ENCODE measurements at places on chromosomes 11 and 22. TPM values are rescaled to one million over a fixed set of nuclear protein-coding genes. Genes with fewer than 3 reads are reported as not detected.

GRCh38 chr22:26711205-26711963 is 54.0 kb downstream of the MIAT start:
- DNase-seq = no peak
- peaks cover 47% of the 10 kb centered on the region for H3K4me1 ChIP-seq
- no peaks in the 10 kb centered on the region for H3K27me3 ChIP-seq

GRCh38 chr22:46256358-46256958 is 6.4 kb upstream of the CDPF1 start:
- no peak overlapping the region for H3K4me3 ChIP-seq
- no peak overlapping the region for H3K27ac ChIP-seq
- H3K4me1 ChIP-seq = peaks cover 4% of the 10 kb centered on the region
- no peaks in the 10 kb centered on the region for H3K36me3 ChIP-seq

DNA sequence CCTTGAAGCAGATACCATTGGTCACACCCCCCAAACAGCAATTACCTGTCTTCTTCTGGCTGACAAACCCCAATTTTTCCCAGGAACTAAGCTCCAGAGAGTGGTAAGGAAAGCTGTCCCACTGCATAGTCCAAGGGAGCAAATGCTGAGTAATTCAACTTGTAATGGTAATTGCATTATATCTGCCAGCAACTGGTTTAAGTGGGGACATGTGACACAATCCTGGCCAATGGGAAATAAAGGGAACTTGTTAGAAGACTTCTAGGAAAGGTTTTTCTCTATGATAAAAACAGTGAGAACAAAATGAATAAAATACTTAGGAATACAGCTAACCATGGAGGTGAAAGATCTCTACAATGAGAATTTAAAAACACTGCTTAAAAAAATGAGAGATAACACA is 9.5 kb upstream of the ISX start:
- no peak overlapping the region for H3K4me3 ChIP-seq
- no peaks in the 10 kb centered on the region for H3K27me3 ChIP-seq

DNA sequence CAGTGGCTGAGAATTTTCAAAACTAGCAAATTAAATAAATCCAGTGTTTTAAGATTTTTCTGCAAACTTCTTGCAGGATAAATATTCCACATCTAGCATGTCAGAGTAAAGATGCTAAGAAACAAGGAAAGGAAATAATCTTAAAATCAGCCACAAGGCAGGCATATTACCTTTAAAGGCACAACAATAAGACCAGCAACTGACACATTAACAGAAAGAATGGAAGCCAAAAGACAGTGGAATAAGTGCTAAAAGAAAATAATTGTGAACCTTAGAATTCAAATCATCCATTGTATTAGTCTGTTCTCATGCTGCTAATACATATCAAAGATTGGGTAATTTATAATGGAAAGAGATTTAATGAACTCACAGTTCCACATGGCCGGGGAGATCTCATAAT is 132.4 kb downstream of the FAR1 start:
- no peak overlapping the region for H3K27ac ChIP-seq
- H3K4me1 ChIP-seq = no peaks in the 10 kb centered on the region
- no peaks in the 10 kb centered on the region for H3K27me3 ChIP-seq
- H3K4me3 ChIP-seq = no peak overlapping the region
- H3K36me3 ChIP-seq = no peaks in the 10 kb centered on the region
- no peak for DNase-seq

DNA sequence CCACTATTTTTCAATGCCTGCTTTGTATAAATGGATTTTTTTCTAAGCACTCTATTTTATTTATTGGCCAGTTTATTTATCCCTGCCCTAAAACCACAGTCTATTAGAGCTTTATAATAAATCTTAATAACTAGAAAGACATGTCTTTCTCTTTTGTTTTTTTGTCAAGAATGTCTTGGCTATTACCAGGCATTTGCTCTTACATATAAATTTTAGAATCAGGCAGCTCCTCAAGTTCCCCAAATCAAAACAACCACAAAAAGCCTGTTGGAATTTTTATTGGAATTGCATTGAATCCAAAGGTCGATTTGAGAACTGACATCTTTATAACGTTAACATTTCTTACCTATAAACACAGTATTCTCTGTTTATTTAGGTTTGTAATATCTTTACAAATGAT is 85.8 kb upstream of the SC5D start:
- no peak overlapping the region for H3K27ac ChIP-seq
- peaks cover 36% of the 10 kb centered on the region for H3K27me3 ChIP-seq
- no peaks in the 10 kb centered on the region for H3K36me3 ChIP-seq
- no peak for DNase-seq

DNA sequence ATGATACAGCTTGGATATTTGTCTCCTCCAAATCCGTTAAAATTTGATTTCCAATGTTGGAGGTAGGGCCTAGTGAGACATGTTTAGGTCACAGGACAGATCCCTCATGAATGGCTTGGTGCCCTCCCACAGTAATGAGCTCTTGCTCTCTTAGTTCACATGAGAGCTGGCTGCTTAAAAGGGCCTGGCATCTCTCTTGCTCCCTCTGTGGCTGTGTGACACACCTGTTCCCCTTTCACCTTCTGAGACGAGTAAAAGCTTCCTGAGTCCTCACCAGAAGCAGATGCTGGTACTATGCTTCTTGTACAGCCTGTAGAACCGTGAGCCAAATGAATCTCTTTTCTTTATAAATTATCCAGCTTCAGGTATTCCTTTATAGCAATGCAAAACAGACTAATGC is 3.5 kb downstream of the VPS37C start:
- H3K27me3 ChIP-seq = no peaks in the 10 kb centered on the region
- no peak for DNase-seq
- H3K36me3 ChIP-seq = peaks cover 29% of the 10 kb centered on the region
- H3K4me1 ChIP-seq = peaks cover 42% of the 10 kb centered on the region

- no peaks in the 10 kb centered on the region for H3K27me3 ChIP-seq
- H3K36me3 ChIP-seq = no peaks in the 10 kb centered on the region
- peak within 1 kb of the TSS; percentile 100 for H3K27ac ChIP-seq
Observed at GRCh38 chr11:95923728-95924413, at the start of gene MTMR2. Gene MTMR2, minus strand, starts transcription at chr11:95924107. Its CDS starts 153 bp downstream, at chr11:95923954.

GRCh38 chr11:57501953-57502352 is 13.5 kb downstream of the SLC43A1 start:
- H3K4me1 ChIP-seq = peaks cover 12% of the 10 kb centered on the region
- peaks cover 2% of the 10 kb centered on the region for H3K36me3 ChIP-seq
- H3K4me3 ChIP-seq = no peak overlapping the region
- DNase-seq = no peak

DNA sequence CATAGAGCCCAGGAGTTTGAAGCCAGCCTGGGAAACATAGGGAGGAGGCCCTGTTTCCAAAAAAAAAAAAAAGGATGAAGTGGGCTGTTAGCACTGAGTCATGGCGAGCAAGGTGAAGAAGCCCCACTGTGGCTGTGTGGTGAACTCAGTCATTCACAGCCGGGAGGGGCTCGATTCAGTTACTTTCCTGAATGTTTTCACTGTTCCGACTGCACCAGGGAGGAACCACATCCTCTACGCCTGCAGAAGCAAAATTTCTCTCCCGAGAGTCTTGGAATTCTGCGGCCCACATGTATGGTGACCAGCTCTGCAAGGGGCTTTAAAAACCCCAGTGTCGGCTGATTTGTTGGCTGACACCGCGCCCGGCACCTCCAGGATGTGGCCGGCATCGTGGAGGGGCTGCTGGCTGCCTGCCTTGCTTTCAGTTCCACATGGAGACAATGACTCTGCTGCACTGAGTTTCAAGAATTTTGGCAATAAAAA is 27.8 kb upstream of the GRAMD4 start:
- DNase-seq = no peak
- peak overlapping the region; percentile 58 for H3K4me3 ChIP-seq
- H3K27me3 ChIP-seq = no peaks in the 10 kb centered on the region
- peaks cover 15% of the 10 kb centered on the region for H3K4me1 ChIP-seq
- peak overlapping the region; percentile 91 for H3K27ac ChIP-seq

DNA sequence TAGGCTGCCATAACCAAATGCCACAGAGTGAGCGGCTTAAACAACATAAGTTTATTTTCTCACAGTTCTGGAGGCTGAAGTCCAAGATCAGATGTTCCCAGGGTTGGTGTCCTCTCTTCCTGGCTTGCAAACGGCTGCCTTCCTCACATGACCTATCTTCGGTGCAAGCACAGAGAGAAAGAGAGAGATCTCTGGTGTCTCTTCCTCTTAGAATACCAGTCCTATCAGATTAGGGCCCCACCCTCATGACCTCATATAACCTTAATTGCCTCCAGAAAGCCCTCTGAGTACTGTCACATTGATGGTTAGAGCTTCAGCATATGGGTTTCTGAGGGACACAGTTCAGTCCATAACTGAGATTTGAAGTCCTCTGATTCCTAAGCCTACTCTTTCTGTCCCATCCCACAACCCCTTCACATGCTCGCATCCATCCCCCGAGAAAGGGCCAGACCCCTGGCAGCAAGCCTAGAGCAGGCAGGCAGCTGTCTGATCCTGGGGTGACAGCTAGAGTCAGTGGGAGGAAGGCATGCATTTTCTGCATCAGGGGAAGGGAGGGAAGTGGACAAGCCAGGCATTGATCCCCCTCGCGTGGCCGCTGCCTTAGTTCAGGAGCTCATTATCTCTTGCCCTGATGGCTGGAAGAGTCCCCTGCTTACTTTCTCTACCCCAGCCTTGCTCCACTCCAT is 114.1 kb downstream of the FAR1 start:
- H3K36me3 ChIP-seq = no peaks in the 10 kb centered on the region
- DNase-seq = no peak
- H3K4me1 ChIP-seq = no peaks in the 10 kb centered on the region
- H3K27ac ChIP-seq = no peak overlapping the region
- no peak overlapping the region for H3K4me3 ChIP-seq

- no peak overlapping the region for H3K27ac ChIP-seq
- DNase-seq = no peak
- H3K36me3 ChIP-seq = peaks cover 34% of the 10 kb centered on the region
Observed at GRCh38 chr11:110219006-110219785, 77.2 kb downstream of the RDX start.

- no peak overlapping the region for H3K4me3 ChIP-seq
- no peak overlapping the region for H3K27ac ChIP-seq
- H3K27me3 ChIP-seq = peaks cover 6% of the 10 kb centered on the region
Observed at GRCh38 chr11:69202511-69203221, 46.9 kb downstream of the SMIM38 start.

DNA sequence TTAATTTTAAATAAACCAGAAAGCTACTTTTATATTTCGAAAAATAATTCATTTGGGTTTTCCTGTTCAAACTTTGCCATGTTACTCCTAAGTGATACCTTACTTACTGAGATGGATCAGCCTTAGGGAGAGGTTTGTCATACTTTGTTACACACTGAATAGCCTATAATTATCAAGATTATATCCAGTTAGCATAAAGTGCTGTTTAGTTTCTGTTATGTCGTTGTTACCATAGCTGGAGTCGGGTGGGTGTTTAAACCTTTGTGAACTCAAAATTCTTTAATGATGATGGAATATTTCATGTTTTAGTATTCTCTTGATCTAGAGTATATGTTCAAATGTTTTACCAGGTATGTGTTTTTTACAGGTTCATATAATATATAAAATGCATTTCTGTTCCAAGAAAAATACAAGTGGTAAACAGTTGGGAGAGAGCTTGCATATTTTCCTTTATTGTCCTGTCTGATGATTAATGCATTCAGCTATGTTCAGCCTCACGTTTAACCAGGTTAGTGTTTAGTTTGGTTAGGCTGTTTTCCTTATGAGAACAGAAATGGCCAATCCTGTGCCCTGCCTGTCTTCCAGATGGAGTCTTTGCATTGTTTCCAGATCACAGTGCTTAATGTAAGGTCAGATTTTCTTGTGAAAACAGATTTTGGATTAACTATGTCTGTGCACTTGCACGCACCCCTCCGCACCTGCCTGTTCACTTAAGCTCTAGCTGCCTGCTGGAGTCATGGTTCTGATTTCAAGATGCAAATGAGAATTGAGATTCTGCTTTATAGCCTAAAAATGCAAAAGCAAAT is 105.6 kb downstream of the ATXN10 start:
- H3K27me3 ChIP-seq = no peaks in the 10 kb centered on the region
- no peak for DNase-seq
- peak overlapping the region; percentile 64 for H3K27ac ChIP-seq
- no peak overlapping the region for H3K4me3 ChIP-seq
- H3K36me3 ChIP-seq = peaks cover 6% of the 10 kb centered on the region
- H3K4me1 ChIP-seq = peaks cover 34% of the 10 kb centered on the region

DNA sequence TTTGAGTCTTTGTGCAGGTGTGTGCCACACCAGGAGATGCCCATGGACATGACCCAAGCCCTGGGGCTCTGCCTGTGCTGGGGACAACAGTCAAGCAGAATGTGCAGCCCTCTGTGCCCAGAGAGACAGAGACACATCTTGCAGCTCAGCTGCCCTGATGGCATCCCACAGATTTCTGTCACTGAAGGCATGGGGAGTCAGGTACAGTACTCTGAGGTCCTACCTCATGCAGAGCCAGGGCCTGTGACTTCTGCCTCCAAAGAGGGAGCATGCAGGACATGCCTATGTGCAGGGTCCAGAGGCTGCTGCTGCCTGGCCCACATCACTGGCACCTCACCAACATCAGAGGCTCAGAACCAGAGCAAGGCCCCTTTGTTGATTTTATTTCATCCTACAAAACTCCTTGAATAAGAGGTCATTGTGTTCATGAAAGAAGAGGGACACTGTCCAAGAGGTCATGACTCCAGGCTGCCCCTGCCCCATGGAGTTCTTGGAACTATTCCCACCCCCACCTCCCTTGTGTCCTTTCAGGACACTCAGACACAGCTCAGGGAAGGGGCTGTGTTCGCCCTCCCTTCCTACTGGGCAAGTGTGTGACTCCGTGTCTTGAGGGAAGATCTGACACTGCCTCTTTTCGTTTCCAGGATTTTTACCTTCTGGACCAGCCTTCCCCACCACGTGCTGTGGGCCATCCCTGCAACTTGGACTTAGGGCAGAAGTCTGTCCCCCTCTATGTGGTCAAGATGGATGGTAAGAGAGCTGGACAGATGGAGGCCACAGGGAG is 62.3 kb downstream of the BTG4 start:
- DNase-seq = peak; percentile 65
- no peak overlapping the region for H3K27ac ChIP-seq
- no peaks in the 10 kb centered on the region for H3K36me3 ChIP-seq
- H3K4me3 ChIP-seq = no peak overlapping the region
- peaks cover 22% of the 10 kb centered on the region for H3K27me3 ChIP-seq
- H3K4me1 ChIP-seq = no peaks in the 10 kb centered on the region

GRCh38 chr11:95692526-95693260 is 96.9 kb downstream of the FAM76B start:
- H3K27ac ChIP-seq = no peak overlapping the region
- H3K4me1 ChIP-seq = peaks cover 2% of the 10 kb centered on the region
- H3K36me3 ChIP-seq = peaks cover 2% of the 10 kb centered on the region
- no peak overlapping the region for H3K4me3 ChIP-seq
- peaks cover under 1% of the 10 kb centered on the region for H3K27me3 ChIP-seq
- DNase-seq = no peak

GRCh38 chr22:43315687-43316217 is 27.4 kb downstream of the SCUBE1 start:
- peaks cover 13% of the 10 kb centered on the region for H3K4me1 ChIP-seq
- H3K36me3 ChIP-seq = no peaks in the 10 kb centered on the region
- H3K27me3 ChIP-seq = peaks cover 25% of the 10 kb centered on the region
- DNase-seq = no peak
- H3K27ac ChIP-seq = no peak overlapping the region

- no peaks in the 10 kb centered on the region for H3K36me3 ChIP-seq
- no peak overlapping the region for H3K27ac ChIP-seq
- H3K4me3 ChIP-seq = no peak overlapping the region
- peaks cover 2% of the 10 kb centered on the region for H3K27me3 ChIP-seq
- H3K4me1 ChIP-seq = no peaks in the 10 kb centered on the region
Observed at GRCh38 chr11:30113326-30113898, 96.6 kb upstream of the KCNA4 start.

The HTR3B gene
- not detected for total RNA-seq

The TP53AIP1 gene
- total RNA-seq = not detected

The NCF4 gene
- not detected for total RNA-seq

The MS4A3 gene
- not detected for total RNA-seq

The F2 gene
- total RNA-seq = 0.19 TPM

The THY1 gene
- total RNA-seq = 11.3 TPM

The MCHR1 gene
- total RNA-seq = not detected

The FEN1 gene
- 19.8 TPM for total RNA-seq

The OR52I1 gene
- not detected for total RNA-seq

The KCNJ5 gene
- not detected for total RNA-seq

The SEC14L2 gene
- total RNA-seq = 19.0 TPM

The SHISAL1 gene
- 6.1 TPM for total RNA-seq

The APIP gene
- 21.3 TPM for total RNA-seq
